ENCODE measurements at places on chromosomes 7 and 10.

- peak; percentile 2 for DNase-seq
Observed at GRCh38 chr7:75639071-75639885, 99.5 kb downstream of the HIP1 start.

DNA sequence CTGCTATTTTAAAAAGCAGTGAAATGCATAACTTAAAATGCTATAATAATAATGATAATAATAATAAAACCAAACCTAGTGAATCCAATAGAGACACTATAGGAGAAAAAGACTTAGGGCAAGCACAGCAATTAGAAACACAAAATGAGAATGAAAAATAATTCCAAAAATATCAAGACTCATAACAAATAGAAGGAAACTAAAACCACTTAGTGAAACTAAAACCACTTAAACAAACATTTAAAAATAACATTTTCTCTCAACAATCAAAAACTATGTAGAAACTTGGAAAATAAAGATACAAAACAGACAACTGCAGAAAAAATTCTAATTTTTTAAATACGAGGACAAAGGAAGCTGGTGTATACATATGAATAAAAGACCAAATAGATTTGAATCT, 655.2 kb upstream of the NRG3 start:
- DNase-seq, result no peak

GRCh38 chr7:134696261-134696660, 49.6 kb downstream of the BPGM start:
- DNase-seq, result no peak

DNA sequence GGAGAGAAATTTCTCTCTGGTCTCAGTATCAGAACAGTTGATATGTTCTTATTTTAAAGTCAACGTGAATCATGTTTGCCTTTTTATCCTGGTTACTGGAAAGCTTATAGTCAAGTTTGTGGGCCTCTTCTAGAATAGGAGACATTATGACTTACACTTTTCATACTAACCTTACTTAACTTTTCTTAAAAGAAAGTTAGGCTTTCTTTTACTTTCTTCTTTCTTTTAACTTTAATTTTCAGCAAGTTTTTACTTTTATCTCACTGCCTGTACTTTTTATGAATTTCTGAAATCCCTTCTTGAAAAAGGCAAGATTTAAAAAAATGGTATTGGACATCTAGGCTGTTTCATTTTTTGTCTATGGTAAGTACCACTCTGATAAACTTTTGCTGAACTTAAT, 75.2 kb upstream of the DNAJB12 start:
- no peak for DNase-seq
